ENCODE measurements at places on chromosomes 4 and X.

DNA sequence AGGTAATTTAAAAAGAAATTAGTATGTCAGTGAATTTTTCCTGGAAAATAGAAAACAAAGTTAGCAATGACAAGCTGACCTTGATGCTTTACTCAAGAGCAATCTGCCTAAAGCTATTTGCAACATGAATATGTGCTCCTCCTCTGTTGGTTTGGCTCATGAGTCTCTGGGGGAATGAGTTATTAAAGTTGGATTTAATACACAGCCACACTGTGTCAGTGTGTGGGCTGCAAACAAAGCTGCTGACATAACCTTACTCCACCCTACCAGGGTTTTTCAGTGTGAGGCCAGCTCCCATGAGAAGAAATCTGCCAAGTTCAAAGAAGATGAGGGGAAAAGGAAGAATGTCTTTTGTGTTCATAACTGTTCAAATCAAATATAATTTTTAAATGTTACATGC lies 280.5 kb downstream of the TLL1 start:
- DNase-seq: no peak

- no peak for DNase-seq
These were observed 37.8 kb upstream of the HPF1 start for GRCh38 chr4:169795585-169795984.

GRCh38 chr4:121375262-121375661 lies 5.6 kb downstream of the QRFPR start:
- no peak for DNase-seq

- DNase-seq: no peak
These were observed 65.5 kb downstream of the SH3RF1 start for GRCh38 chr4:169205075-169205743.

DNA sequence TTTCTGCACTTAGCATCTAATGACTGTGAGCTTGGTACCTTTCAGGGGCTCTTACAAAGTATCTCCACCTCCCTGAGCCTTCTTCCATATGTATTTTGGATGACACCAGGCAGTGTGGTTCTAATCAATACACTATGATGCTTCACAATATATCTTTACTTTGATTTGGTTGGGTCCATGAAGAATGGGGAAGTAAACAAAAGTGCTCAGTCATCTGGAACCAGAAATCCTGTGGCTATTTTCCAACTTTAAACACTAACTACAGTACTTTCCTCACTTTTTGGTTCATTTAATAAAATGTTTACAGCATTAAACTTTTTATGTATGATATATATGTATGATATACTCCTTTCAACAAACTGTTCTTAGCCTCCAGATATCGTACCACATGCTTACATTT lies 216.4 kb upstream of the AFF2 start:
- no peak for DNase-seq

GRCh38 chr4:141826260-141826659 lies 189.9 kb downstream of the IL15 start:
- DNase-seq: no peak

All from HuH-7 (cell line).